ENCODE measurements at places on chromosomes 4 and X.
A peak's percentile ranks its signal among the peaks of the same experiment; 100 is the strongest.

GRCh38 chrX:6890544-6891261 is 256.8 kb upstream of the STS start:
- no peak for DNase-seq

DNA sequence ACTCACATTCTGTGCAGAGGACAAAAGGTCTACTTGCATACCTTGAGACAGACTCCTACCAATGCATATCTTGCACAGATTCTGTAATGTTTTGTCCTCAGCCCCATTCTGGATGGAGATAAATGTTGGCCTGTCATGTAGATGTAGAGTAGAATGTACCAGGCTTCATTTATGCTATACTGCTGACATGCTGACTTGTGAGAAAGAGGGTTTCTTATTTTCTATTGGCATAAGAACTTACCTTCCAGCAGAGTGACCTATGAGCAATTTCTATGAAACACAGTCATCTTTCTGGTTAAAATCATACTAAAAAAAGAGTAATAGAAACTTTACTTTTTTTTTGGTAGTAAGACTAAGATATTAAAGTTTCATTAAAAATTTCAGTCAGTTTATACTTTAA is 17.2 kb downstream of the SLC4A4 start:
- DNase-seq: no peak

- no peak for DNase-seq
These were observed 52.6 kb downstream of the HMX1 start for GRCh38 chr4:8819019-8819418.

- DNase-seq: no peak
These were observed 7.7 kb downstream of the CCNQ start for GRCh38 chrX:153590961-153591956.

DNA sequence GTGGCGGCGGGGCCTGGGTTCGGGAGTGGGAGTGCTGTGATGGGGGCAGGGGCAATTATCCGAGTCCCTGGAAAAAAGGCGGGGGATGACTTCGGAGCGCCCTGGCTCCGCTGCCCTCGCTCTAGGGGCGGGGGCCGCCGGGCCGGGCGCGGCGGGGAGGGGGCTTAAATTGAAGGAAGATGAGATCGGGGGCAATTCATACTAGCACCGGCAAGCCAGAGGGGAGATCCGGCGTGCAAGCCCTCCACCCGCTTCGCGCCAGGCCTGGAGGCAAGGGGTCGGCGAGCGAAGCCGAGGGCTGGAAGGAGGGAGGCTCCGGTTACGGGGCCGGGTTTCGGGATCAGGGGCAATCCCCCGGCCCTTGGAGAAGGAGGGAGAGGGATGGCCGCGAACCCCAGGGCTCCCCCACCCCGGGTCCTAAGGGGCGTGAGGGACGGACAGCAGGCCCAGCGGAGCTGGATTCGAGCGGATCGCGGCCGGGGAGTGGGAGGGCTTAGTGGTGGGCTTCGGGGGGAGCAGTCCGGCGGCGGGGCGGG is 1.2 kb downstream of the BCORL1 start:
- no peak for DNase-seq

DNA sequence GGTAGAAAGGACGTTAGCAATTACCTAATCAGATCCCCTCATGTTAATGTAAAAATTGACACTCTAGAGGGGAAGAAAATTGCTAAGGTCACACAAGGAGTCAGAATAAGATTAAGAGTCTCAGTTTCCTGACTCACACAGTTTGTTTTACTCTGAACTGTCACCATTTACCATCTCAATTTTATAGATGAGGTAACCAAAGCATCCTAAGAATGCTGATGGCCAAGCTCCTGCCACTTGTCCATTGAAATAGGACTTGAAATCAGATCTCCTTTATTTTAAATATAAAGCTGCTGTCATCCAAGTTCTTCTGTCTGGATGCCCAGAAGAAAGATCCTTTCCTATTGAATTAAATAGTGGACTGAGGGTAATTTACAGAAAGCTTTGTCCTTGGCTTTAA is 114.8 kb upstream of the VAMP7 start:
- no peak for DNase-seq

DNA sequence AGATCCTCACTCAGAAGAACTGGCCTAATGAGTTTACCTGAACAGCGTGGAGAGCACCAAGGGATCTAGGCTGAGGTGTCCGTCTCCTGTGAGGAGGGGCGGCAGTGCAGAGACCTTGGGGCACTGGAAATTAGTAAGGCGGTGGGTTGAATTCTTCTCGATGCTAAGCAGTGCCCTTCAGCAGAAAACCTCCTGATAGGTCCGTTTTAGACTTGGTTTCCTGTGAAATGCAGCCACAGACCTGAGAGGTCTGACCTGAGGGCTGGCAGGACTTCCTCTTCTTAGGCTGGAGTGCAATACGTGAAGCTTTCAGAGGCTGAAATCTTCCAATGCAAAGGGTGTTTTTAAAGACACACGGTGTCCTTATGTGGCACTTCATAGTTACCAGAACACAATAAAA is at the start of gene CLNK:
Gene CLNK (minus strand): TSS at position 138 of the 400 bp plus-strand sequence. CDS start 16,899 bp downstream, outside the sequence.
- no peak for DNase-seq

DNA sequence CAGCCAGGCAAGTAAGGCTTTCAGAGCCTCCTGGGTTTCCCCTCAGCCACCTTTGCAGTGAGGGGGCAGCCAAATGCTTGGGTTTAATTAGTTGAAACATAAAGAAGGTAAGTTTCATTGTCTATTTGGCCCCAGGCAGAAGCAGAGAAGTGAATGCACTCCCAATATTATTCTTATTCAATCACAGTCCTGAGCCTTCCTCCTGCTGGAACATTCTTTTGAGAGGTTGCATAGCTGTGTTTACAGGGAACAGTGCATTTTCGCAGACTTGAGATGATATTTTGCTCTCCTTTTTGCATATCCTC is 13.9 kb downstream of the SLC2A9 start:
- DNase-seq: no peak

GRCh38 chrX:10526451-10526850 is 93.9 kb downstream of the MID1 start:
- no peak for DNase-seq

- DNase-seq: no peak
These were observed 918.7 kb upstream of the POU3F4 start for GRCh38 chrX:82589410-82589809.

DNA sequence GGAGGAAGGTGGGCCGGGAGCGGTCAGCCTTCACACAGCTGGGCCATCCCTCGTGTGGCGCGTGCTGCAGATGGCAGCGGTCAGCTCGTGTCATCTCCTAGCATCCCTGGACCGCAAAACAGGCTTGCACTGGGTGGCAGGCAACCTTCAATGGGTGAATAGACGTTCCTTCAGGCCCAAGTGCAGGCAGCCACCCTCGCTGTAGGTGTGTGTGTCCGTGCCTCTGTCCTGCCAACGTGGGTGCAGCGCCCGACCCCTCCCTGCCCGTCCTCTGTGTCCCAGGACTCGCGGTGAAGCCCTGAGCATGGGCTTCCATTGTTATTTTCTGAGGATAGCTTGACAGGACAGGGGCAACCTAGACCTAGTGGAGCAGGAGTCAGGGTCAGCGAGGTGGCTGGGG is 79.8 kb upstream of the STOX2 start:
- no peak for DNase-seq

DNA sequence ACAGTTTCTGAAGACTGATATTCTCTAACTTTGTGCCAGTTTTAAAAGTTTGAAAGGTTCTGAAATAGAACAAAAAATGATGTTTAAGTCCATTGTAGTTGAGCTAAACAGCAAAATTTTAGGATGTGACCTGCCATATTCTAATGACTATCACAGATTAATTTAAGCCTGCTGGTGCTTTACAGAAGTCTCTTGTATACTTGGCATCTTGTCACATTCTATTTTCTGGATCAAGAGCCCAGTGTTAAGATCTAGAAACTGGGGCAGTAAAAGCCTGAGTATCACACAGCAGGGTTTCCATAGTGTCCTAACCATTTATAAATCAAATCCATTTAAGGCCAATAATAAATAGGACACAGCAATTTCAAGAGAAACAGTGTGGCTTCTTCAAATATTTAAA is 12.4 kb downstream of the FSTL5 start:
- no peak for DNase-seq

DNA sequence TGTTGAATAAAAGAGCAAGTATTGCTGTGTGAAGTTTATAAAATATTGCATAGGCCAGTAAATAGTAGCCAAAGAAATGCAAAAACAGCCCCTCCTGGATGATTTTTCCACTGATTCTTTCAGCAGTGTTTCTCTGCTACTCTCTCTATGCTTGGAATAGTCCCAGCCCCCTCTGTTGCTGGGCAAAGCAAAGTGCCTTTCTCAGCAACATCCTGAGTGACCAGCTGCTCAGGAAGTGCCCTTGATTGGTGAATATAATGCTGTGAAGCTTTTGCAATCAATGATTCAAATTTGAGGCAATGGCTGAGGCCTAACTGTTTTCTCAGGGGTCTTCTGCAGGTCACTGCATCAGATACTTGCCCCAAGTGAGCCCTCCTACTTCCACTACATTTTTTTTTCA is 656.7 kb downstream of the ZNF674 start:
- no peak for DNase-seq

- no peak for DNase-seq
These were observed 280.9 kb upstream of the PRKX start for GRCh38 chrX:3994315-3994714.

GRCh38 chr4:38980903-38981676 is 51.1 kb downstream of the TMEM156 start:
- no peak for DNase-seq

- no peak for DNase-seq
These were observed 576.0 kb downstream of the DACH2 start for GRCh38 chrX:86724277-86724676.

DNA sequence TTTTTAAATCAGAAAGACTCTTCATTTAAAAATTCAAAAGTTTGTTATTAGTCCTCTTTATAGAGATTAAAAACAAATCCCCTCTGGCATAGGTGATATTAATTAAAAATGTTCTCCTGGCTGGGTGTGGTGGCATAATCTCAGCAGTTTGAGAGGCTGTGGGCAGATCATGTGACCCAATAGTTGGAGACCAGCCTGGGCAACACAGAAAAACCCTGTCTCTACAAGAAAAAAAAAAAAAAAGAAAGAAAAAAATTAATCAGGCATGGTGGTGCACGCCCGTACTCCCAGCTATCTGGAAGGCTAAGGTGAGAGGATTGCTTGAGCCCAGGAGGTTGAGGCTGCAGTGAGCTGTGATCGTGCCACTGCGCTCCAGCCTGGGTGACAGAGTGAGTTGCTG is 38.9 kb downstream of the RASGEF1B start:
- DNase-seq: no peak

GRCh38 chrX:69541956-69542355 is 37.8 kb downstream of the NALF2 start:
- no peak for DNase-seq

DNA sequence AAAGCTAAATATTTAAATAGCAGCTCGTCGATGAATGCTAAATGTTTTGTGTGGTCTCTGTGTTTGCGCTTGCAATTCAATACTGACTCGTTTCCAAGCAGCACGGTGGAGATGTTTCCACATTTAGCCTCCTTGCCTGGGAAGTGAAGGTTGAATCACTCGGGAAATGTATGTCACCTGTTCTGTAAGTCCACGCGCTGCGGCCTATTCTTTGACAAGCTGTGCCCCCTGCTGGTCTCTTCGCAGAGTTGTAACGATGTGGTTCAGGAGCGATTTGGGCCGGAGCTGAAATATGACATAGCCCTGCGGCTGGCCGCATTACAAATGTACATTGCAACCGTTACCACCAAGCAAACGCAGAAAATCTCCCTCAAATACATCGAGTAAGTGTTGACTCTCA is 89.6 kb upstream of the PRPS2 start:
- peak; percentile 4 for DNase-seq

- no peak for DNase-seq
These were observed 90.3 kb downstream of the ANTXR2 start for GRCh38 chr4:79982601-79983322.

DNA sequence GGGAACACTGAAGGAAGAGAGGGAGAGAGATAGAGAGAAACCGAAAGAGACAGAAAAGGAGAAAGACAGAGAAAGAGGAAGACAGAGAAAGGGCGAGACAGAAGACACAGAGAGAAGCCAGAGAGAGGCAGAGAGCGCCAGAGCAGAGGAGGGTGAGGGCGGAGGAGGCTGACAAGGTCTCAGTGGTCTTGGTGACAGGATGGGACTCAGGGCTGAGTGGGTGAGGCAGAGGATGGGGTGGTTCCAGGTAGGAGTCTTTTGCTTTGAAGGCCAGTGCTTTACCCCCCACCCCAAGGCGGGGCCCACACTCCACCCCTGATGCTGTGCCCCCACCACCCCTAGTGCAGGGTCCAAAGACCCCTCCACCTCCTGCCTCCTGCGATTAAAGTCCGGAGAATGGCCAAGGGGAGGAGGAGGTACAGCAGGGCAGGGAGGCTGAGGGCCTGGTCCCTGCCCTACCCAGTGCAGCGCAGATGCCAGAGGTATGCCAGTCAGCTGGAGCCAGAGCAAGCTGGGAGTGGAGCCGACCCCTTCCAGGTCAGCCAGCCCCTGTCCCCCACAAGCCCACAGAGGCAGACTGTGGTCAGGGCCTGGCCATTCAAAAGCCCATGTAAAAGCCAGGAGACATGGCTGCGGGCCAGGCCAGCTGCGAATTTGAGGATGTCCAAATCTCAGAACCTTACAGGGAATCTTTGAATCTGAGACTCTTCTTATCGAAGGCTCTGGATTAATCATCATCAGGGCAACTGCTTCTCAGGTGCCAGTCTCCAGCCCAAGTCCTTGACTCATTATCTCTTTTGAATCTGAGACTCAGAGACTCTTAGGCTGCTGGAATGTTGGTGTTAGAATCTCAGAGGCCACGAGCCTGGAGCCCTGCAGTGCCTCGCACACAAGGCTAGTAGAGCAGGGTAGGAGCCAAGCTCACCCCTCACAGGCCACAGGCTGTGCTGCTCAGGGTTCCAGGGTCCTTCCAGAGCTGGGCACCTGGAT is 758 bp downstream of the IQSEC2 start:
- DNase-seq: peak; percentile 31

DNA sequence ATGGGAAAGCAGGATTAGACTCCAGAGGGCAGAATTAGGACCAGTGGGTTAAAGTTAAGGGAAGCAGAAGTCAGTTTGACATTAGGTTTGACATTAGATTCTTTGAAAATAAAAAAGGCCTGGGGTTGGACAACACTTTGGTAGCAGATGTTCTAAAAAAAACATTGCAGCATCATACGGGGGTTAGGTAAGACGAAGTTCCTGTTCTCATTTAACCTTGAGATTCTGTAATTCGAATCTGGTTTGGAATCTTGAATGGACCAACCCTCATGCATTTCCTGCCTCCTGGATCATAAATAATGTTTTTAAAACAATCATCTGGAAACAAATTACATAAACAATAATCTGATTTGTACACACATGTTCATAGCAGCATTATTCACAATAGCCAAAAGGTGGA is 181.0 kb downstream of the SHROOM3 start:
- no peak for DNase-seq

DNA sequence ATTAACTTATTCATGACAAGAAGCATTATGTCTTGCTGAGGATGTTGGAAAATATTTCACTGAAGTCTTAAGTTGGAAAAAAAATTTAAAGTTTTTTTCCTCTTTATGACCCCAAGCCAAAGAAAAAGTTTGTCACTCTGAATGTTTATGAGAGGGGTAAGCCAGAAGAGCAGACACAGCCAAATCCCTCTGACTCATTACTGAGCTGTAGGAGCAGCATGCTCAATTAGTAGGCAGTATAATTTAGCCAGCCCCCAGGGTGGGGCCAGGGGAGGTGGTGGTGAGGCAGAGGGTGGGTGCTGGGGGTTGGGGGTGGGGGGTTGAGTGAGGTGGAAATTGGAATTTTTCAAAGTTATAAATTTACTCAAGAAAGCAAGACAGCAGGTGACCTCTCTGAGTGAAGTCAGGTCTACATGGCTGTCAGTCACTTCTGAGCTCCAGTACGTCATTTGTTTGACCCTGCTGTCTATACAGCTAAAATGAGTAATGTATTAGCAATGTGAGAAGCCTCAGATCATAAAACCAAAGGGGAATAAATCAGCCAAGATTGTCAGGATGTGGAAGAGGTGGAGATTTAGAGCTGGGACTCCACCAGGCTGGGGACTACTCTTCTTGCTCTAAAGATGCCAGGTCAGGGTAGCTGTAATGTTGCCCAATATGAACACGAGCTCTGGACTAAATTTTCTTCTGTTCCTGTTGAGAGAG is 98.8 kb upstream of the NDP start:
- DNase-seq: no peak

Measured in DMS79 treated with DMSO at 0.1 percent for 48 hours (cell line).